ENCODE measurements at places on chromosomes 7 and 10.
A peak's percentile ranks its signal among the peaks of the same experiment; 100 is the strongest.

DNA sequence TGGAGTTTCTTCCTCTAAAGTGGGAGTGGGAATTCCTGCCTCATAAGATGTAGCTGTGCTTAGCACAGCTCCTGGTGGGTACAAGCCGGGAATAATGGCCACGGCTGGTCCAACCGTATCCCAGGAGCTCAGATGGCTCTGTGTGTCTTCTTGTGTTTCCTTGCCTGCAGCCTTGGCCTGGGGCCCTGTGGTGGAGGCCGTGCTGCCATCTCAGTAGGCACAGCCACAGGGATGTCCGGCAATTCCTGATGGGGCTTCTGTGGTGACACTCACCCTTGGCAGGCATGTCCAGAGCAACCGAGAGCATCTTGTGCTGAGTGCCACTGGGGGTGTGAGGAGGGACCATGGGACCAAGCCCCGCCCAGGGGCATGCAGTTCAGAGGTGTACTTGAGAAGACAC lies 50.0 kb upstream of the AQP1 start:
- DNase-seq = no peak

- no peak for DNase-seq
Observed at GRCh38 chr7:87225696-87226095, 6.2 kb upstream of the TMEM243 start.

DNA sequence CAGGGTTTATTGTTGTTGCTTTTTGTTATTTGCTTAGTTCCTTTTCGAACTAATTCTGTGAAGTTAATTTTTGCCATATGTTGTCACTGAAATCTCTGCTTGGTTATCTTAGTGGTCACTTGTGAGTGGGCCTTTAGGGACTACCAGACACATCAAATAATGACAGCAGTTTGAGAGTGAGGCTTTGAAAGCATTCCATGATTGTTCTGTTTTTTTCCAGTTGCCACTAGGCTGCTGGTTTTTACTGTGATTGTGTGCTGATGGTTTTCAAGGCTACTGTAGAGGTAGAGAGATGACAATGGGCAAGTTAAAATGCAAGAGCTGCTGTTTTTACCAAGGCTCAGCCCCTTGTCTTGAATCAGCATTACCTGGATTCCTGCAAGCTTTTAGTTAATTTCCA lies 20.0 kb downstream of the SEPTIN7 start:
- no peak for DNase-seq

GRCh38 chr7:39754326-39755120 lies 131.2 kb downstream of the RALA start:
- no peak for DNase-seq

DNA sequence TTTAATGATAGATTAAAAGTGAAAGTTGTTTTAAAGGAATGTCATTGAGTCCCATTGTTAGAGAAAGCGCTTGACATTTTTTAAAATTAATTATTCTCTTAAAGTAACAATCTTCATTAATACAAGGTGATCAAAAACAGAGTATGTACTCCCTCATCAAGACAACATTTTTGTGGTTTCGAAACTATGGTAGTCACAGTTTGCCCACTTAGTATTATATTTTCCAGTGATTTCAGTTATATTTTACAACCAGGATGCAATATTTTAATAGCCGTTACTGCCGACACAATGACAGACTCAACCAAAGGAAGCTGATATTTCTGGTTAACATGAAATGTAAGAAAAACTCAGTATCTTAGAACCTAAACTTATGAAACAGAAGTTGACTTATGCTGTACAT lies 31.3 kb downstream of the MKX start:
- no peak for DNase-seq

GRCh38 chr7:26369593-26369992 lies 77.9 kb downstream of the SNX10 start:
- DNase-seq = peak; percentile 64

DNA sequence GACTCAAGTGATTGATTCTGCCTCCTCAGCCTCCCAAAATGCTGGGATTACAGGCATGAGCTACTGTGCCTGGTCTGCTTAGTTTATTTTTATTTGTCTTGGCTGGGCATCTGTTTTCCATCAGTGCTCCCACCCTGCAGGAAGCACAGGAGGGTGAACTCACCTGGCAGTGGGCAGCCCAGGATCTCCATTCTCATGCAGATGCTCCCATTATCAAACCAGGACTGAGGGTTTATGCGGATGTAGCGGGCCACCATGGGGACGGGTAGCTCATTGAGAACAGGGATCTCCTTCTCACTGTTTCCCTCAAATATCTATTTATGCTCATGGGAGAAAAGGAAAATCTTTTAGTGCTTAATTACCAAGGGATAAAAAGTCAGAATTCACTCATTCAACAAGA lies 93.8 kb downstream of the CPXM2 start:
- no peak for DNase-seq

DNA sequence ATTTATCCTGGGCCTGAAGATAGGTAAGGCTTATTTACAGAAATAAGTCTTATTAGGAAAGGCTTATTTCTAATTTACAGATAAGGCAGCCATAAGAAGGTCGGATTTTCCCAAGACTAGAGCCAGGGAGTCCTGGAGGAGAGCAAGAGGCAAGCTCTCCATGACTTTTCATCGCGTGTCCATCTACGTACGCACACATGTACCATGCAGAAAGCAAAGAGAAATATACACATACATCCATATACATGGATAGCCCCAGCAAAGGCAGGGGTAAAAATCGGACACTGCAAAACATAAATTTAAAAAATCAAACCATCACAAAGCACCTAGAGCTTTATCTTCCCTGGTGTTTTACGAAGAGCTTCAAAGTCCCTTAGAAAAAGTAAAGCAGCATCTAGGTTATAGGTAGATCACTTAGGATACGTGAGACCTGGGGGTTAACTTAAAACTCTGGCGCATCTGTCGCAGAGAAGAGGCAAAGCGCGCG lies 25.8 kb upstream of the ZRANB1 start:
- DNase-seq = no peak

- no peak for DNase-seq
Observed at GRCh38 chr7:43753843-43754242, 4.6 kb upstream of the BLVRA start.

GRCh38 chr10:124867304-124867703 lies 65.7 kb downstream of the ABRAXAS2 start:
- DNase-seq = no peak

DNA sequence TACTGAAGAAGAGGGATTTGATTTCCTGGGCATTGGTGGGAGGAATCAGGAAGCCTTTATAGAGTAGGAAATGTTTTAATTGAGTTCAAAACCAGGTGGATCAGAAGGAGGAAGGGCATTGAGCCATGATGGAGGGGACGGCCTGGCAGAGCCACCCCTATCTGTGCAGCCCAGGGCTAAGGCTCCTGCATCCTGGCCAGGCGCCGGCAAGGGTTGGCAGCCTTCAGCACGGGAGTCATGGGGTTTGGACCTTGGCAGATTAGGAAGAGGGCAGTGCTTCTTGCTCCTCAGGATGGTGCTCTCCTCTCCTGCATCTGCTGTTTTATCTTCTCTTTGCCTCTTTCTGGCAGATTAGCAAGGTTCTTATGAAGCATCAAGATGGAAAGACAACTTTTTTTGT lies 12.5 kb downstream of the ZNF862 start:
- no peak for DNase-seq

DNA sequence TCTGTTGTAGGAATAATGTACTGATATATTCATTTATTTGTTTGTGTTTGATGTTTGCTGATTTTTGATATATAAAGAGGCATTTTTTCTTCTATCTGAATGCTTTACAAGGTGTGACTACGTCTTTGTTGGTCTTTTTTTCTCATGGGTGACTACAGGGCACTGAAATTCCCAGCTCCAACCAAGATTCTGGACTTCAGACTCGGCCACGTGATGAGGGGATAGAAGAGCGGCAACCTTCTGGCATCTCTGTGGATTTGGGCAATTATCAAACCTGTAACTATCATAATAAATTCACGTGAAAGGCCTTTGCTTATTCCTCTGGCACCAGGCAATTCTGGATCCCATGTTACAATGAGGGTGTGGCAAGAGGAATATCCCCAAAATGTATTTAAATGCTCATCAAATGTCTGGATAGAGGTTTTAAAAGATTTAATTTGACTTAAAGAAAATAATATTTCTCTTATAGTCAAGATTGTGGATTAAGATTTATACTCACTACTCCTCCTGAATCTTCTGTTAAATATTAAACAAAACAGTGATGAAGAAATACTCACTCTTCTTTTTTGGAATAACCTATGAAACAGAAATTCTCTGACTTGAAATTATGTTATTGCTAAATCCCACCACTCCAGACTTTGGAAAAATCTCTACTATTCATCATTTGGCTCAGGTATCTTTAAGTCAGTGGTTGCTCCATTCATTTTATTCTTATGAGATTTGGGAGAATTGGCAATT lies 276.3 kb downstream of the GPR37 start:
- DNase-seq = no peak

DNA sequence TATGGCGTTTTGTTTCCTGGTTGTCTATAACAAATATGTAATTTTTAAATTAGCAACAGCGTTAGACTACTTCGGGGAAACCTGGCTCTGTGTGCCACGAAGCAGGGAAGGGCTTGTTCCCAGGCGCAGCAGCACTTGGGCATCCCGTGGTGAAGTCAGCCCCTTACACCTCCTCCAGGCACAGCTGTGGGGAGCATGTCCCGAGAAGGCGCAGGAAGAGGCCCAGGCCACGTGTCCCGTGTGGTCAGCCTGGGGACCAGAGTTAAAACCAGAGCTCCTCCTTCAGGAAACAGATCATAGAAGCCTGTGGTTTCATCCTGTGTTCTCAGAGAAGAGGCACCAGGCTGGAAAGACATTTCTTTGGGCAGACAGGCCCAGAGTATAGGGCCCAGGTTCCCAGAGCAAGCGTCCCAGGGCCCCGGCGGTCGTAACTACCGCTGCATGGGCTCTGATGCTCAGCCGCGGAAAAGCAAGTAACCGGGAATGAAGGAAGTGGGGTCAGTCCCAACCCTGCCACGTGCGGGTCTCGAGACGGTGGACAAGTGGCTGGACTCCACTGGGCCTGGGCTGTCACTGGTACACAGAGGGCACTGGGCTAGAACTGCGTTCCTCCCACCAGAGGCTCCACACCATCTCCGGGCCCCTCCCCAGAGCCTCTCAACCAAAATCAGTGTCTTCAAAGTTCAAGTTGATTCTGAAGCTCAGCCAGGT lies 7.1 kb downstream of the NUDT1 start:
- DNase-seq = peak; percentile 31

DNA sequence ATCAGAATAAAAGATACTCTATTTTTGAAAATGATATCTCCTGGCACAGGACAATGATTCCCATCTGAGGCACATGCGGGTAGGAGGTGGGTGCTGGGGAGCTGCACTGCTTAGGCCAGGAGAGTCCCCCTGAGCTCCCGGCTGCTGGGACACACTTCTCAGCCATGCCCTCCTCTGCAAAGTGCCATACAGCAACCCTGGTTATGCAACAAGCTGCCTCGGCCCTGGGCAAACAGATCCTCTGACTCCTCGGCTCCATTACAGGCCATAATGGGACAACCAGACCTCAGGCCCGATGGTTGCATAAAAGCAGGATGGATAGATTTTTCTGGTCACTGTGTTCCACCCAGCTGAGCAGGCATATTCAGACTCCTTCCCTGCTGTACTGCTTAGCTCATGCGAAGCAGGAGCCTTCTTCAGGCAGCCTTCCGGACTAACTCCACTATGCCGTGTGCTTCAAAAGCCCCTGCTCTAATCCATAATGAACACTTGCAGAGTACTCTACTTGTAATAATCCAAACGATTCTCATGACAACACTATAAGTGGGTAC lies 6.5 kb upstream of the LEP start:
- no peak for DNase-seq

DNA sequence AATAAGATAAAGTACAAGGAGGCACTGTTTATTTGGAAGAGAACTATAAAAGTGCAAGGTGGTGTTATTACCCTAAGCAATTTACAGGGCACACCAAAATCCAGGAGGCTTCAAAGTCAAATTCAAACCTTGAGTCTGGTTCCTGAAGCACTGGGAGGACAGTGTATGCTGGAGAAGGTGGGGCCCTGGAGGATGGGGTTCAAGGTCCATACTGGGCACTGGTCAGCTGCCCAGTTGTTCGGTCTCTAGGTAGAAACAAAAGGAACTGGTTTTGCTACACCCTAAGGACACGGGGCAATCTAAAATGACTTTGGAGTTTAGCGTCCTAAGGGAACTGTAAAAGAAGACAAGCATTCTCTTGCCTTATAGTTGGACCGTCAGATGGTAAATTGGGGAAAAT lies 78.4 kb upstream of the ELMO1 start:
- DNase-seq = no peak

DNA sequence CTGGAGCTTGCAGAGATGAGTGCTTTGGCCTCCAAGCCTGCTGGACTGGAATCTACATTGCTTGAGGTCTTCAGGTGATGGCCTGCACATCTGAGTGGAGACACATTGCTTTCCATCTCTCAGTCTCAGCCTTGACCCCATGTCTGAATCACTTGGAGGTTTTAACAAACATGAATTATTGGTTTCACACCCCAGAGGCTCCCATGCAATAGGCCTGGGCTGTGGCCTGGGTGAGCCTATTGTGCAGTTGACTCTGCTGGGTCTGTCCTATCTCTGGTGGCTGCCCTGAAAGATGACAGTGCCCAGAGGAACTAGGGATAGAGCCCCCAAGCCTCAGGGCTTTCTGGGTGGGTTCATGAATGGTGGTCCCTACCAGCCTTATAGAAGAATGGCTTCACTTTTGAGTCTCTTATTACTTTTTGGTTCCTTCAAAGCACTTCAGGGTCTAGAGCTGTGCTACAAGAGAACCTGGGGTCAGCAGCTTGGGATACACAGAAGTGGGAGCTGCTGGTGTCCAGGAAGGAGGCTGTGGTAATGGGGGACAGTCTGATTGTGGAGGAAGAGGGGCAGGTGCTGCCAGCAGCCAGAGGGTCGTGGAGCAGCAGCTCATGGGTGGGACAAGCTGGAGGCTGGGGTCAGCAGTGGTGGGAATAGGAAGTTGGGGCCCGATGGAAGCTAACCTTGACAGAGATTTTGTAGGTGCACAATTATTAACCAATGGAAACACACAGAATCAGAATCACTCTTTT lies 5.5 kb downstream of the RAMP3 start:
- no peak for DNase-seq

DNA sequence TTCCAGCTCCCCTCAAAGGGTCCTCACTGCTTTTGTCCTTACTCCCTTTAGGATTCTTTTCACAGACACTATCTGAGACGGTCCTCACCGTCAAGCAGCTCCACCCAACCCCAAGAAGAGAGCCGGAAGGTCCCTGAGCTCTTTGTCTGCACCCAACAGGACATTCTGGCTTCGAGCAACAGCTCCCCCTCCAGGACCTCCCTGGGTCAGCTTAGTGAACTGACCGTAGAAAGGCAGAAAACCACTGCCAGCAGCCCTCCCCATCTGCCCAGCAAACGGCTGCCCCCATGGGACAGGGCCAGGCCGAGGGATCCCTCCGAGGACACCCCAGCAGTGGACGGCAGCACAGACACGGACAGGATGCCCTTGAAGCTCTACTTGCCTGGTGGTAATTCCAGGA lies 19.9 kb downstream of the MINDY4 start:
- no peak for DNase-seq

- no peak for DNase-seq
Observed at GRCh38 chr7:111212857-111213523, 122.1 kb downstream of the LRRN3 start.

- no peak for DNase-seq
Observed at GRCh38 chr7:101582971-101583370, 46.1 kb downstream of the MYL10 start.
